Kidney (tissue), 22 donors: ENCODE measurements at places on chromosomes 1 and 21. TPM values are rescaled to one million over a fixed set of nuclear protein-coding genes. Genes with fewer than 3 reads are reported as not detected.

The AURKAIP1 gene
- total RNA-seq, result 111 TPM

The TRAF3IP3 gene
- 16.4 TPM for total RNA-seq

The EPHX1 gene
- total RNA-seq, result 78.6 TPM

The FCRL6 gene
- 1.4 TPM for total RNA-seq

The NSUN4 gene
- 32.2 TPM for total RNA-seq

DNA sequence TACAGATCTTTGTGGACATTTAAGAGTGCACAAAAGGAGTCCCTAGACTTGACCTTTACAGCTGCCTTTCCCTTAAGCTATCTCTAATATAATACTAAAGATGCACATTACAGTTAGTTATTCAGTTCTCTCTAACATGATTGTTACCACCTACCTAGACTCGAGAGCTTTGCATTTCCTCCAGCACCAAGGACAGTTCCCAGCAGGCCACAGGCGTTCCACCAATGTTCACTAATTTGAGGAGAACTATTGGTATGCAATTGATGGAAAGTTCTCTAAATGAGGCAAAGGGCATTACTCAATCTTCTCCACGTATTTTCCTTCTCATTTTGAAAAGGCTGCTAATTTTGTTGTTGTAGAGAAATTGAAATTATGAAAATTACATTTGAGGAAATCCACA, 5.4 kb upstream of the NTNG1 start:
- no peak for DNase-seq
- H3K27me3 ChIP-seq, result no peaks in the 10 kb centered on the region
- H3K4me1 ChIP-seq, result no peaks in the 10 kb centered on the region
- H3K4me3 ChIP-seq, result no peak overlapping the region
- no peak overlapping the region for H3K27ac ChIP-seq

DNA sequence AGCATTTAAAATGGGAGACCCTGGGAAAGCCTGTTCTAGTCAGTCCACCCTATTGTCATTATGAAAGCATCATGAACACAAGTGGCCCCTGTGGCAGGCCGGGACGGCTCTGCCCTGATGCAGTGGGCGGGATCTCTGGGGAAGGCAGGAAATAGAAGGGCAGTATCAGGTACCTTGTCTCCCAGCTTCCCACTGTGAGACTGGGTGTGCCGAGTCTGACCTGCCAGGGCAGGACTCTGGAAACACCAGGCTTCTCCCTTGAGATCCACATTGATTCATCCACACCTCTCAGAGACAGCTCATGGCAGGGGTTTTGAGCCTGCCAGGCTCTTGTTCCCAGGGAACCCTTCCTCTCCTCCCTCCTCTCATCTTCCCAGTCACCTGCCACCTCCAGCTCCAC, 24.5 kb upstream of the GNPAT start:
- H3K27me3 ChIP-seq, result no peaks in the 10 kb centered on the region
- H3K4me3 ChIP-seq, result no peak overlapping the region
- no peak for DNase-seq

- no peak overlapping the region for H3K27ac ChIP-seq
- no peak for DNase-seq
- H3K27me3 ChIP-seq, result no peaks in the 10 kb centered on the region
- H3K4me1 ChIP-seq, result no peaks in the 10 kb centered on the region
- no peak overlapping the region for H3K4me3 ChIP-seq
- no peaks in the 10 kb centered on the region for H3K36me3 ChIP-seq
Measured at GRCh38 chr1:58094221-58094620, 452.3 kb downstream of the OMA1 start.
